B cell (primary cell): ENCODE measurements at places on chromosomes 3 and 15.
A peak's percentile ranks its signal among the peaks of the same experiment; 100 is the strongest.

DNA sequence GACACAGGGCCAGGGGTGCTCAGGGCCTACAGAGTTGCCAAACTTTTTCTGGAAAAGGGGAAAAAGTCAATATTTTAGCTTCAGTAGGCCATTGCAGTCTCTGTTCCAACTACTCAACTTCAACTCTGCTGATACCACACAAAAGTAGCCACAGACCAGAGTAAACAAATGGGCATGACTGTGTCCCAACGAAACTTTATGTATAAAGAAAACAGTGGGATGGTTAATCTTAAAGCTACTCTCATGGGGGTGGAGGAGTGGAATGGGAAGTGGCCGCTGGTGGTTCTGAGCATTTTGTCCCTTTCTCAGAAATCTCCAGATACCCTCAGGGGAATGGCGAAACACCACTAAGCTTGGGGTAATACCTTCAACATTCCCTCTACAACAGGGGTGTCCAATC lies 69.9 kb downstream of the OSBPL10 start:
- DNase-seq = no peak

DNA sequence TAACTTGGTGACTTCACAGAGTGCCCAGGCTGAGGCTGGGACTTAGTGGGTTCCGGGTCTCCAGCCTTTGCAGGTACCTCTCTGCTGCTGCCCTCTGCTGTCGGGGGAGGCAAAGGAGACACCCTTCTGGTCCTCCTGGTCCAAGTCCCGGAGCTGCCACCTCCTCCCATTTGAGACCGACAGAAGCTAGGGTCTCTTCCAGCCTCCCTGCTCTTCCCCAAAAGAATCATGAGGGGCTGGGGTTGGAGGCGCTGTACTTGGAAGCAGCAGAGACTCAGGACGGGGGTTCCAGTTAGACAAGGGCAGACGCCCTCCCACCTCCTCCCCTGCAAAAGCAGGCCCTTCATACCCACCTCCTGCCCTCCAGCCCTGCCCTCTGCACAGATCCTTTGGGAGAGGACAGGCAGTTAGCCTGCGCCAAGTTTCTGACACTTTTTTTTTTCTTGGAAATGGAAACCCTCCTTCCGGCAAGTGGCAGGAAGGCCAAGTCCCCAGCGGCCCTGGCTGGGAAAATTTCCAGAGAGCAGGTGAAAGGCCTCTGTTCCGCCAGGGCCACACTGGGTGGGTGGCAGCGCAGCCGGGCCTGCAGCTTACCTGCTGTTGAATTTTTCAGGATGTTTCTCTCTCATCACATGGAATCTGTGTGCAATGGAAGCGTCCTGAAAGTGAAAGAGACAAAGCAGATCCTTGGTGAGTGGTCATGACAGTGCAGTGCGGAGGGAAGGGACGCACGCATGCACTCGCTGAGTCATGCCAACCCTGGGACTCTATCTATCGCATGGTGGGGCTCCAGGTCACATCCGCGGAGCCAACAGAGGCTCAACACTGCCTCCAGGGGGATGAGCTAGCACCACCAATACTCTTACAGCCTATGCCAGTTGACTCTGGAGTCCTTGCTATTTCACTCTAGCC lies 119.9 kb downstream of the DGKG start:
- peak; percentile 70 for DNase-seq

DNA sequence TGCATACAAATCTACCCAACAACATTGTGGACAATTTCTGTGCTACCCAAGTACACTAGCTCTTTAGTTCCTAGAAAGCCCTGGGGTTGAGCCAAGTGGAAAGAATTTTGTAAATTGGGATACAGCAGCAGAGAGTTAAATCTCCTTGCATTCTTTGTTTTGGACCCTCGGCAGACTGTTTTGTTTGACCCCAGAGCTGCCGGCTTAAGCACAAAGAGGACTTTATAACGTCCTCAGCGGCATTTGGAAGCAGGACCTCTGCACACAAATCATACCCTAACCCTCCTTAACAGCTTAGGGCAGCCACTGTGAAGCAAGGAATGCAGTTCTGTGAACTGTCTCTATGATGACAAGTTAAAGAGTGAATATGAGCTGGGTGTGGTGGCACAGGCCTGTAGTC lies 415.3 kb downstream of the CNTN4 start:
- DNase-seq = no peak

DNA sequence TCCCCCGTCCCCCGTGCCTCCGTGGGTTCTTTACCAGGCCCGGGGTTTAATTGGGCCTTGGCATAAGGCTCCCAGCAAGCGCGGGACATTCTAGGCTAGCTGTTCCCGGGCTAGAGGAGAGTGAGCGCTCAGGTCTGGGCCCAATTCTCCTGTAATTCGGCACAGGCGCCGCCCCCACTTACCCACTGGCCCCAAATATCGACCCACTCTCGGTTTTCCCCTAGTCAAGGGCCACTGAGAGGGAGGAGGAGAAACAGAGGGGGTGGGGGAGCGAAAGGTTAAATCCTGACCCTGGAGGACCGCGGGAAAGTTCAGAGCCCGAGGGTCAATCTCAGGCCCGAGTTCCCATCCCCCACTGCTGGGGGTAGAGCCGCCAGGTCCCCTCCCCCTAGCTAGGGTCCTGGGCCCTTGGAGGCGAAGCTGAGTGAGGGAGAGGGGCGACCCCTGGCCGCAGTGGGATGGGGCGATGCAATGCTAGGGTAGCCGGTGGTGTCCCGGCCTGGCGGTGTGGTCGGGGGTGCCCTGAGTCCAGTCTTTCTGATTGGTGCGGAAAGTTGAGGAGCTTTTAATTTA lies 8.5 kb upstream of the ONECUT1 start:
- no peak for DNase-seq

- DNase-seq = no peak
Measured at GRCh38 chr15:74648051-74648842, 32.6 kb downstream of the CLK3 start.

- no peak for DNase-seq
Measured at GRCh38 chr15:100932676-100933348, 13.7 kb downstream of the LRRK1 start.

- DNase-seq = no peak
Measured at GRCh38 chr3:193620650-193621049, 27.6 kb downstream of the OPA1 start.

DNA sequence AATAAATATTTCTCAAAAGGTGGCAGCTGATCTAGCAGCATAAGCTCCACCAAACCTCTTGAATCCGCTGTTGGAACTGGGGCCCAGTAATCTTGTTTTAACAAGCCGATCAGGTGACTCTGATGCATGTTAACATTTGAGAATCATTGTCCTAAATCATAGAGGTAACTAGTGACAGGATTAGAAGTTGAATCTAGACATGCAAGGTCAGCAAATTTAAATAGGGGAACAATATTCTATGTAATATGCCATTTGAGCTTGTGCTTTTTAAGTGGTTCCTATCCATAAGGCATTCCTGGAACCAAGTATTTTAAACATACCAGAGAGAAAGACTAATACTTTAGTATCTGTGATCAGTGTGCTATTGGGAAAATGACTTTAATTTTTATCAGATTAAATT lies 412.8 kb downstream of the PYDC2 start:
- DNase-seq = no peak

- DNase-seq = peak; percentile 61
Measured at GRCh38 chr3:36988356-36988755, 4.6 kb downstream of the EPM2AIP1 start.

- DNase-seq = no peak
Measured at GRCh38 chr3:42166662-42167300, 75.6 kb downstream of the TRAK1 start.

DNA sequence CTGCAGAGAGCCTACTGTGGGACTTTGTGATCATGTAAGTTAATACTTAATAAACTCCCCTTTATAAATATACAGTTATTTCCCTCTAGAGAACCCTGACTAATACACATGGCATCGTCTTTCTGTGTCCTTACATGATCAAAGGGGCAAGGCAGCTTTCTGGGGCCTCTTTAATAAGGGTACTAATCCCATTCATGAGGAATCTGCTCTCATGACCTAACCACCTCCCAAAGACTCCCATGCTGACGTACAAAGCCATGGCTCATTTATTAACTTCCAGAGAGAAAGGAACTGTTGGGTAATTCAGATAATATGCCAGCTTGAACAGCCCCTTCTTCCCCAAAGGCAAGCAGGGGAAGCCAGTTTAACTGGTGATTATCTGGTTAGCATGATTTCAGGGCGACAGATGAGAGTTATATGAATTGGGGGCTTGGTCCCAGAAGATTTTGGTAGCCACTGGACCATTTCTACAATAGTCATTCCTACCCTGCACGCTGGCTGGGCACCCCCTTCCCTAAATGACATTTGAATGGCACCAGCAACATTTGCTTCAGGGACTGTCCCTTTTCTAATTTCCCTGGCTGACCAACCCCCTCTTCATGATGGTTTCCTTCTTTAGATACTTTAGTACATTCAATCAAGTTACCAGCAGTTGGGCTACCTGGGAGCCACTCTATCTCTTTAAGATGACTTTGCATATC lies 83.6 kb upstream of the C3orf80 start:
- DNase-seq = no peak

GRCh38 chr3:64773137-64773536 lies 85.3 kb upstream of the ADAMTS9 start:
- DNase-seq = no peak

DNA sequence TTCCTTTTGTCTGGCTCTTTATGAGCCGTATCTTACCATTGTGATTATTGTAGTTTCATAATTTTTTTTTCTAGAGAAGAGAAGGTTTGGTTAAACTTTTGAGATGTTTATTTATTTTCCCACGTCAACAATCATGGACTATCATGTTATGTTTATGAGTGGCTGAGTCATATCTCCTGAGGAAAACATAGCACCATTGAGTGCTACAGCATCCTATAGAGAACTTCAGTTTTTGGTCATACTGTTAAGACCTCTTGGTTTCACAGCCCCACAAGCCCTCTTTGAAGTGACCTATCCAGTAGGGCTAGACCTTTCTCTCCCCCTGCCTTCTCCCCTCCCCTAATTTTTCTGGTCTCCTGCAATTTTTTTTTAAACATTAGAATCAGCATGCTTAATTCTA lies 20.8 kb downstream of the PIK3CA start:
- no peak for DNase-seq

GRCh38 chr3:120214176-120214575 lies 70.8 kb downstream of the GPR156 start:
- DNase-seq = no peak

DNA sequence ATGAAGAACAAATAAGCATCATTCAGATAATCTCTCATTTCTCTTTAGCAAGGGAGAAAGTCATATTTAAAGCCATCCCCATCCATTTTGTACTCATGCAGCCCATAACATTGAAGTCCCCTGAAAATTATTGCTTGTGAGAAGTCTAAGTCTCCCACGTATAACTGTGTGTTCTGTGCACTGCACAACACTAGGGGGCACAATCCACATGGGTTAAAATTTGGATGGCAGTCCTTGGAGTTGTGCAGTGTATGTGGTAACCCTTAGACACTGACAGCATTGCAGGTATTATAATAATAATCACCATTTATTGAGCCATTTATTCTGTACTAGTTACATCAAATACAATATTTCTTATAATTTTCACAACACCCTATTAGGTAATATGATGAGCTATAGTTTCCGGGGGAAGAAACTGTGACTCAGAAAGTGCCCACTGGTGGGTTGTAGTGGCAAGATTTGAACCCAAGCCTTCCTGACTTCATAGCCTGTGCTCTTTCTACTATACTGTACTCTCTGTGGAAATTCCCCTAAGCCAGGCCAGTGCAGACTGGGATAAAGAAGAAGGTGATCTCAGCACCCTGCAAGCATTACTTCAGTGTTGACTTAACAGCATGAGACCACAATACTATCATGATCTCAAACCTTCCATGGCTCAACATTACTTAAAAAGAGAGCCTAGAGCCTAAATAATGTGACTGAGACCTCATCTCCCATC lies 15.7 kb downstream of the KCNAB1 start:
- DNase-seq = no peak

DNA sequence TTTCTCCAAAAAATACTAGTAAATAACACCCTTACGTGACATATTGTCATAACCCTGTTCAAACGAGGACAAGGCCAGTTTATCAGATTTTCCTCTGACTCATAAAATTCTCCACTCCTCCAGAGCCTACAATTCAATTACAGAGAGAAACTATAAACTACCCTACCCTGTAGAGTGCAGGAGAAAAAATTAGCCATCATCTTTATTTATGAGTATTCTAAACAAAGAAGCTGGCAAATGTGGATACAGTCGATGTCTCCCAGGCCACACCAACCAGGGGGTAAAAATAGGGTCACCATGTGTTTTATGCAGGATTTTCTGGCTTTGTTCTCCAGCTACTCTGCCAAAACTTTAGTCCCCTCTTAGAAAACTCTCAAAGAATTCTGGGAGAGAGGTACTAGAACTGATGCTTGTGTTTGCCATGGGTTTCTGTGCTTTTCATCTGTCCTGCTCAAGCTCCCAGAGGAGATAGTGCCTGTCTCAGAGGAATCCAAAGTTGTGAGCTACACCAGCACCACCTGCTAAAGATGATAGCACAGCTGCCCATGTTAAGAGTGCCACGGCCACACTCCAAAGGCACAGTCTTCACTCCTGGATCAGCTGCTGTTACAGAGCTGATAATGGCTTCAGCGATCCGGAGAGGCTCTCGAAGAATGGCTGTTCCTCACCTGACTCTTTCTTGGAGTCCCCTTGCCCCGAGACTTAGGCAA lies 150.2 kb downstream of the IMPG2 start:
- DNase-seq = no peak

DNA sequence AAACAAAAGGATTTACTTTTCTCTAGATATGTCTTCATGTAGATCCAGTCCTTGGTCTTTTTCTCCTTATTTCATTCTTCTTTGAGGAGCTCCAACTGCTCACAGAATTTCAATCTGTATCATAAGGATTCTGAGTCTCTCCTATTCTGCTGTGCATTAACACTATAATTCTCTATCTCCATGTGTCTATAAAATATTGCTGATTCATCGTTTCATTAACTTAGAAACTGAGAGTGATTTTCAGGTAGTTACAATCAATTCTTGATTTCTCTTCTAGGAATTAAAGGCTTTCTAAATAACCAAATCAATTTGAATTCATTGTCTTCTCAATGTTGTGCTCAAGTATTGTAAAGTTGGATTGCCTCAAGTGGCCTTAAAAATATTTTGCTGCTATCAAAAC lies 651.5 kb upstream of the CADM2 start:
- DNase-seq = no peak

- DNase-seq = no peak
Measured at GRCh38 chr3:157581371-157581770, 78.2 kb upstream of the VEPH1 start.

- no peak for DNase-seq
Measured at GRCh38 chr3:174315225-174315624, 543.9 kb upstream of the NAALADL2 start.

DNA sequence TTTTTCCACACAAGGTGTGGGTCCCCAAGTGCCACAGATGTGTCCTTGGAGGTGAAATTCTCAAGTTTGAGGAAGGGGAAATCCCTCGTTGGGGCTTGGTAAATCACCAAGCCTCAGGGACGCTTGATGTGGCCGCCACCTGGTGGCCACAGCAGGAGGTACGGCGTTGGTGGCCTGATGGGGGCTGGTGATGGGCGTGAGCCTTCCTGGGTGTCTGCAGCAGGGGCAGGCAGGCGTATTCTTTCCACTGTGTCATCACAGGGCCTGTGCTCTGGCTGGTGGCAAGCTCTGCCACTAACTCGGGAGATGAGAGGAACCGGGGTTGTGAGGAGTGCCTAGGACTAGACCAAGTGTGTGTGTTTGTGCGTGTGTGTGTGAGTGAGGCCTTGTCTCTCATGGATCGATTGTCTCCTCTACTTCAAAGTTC lies 4.2 kb downstream of the ACOX2 start:
- peak; percentile 89 for DNase-seq
